ENCODE measurements at places on chromosomes 3 and 15.

GRCh38 chr3:44020143-44020542, 221.5 kb upstream of the TOPAZ1 start:
- no peak for DNase-seq

GRCh38 chr3:51814034-51814433, 35.0 kb upstream of the IQCF6 start:
- no peak for DNase-seq

- peak; percentile 26 for DNase-seq
These were observed 227.8 kb upstream of the CTNNB1 start for GRCh38 chr3:40971191-40972168.

DNA sequence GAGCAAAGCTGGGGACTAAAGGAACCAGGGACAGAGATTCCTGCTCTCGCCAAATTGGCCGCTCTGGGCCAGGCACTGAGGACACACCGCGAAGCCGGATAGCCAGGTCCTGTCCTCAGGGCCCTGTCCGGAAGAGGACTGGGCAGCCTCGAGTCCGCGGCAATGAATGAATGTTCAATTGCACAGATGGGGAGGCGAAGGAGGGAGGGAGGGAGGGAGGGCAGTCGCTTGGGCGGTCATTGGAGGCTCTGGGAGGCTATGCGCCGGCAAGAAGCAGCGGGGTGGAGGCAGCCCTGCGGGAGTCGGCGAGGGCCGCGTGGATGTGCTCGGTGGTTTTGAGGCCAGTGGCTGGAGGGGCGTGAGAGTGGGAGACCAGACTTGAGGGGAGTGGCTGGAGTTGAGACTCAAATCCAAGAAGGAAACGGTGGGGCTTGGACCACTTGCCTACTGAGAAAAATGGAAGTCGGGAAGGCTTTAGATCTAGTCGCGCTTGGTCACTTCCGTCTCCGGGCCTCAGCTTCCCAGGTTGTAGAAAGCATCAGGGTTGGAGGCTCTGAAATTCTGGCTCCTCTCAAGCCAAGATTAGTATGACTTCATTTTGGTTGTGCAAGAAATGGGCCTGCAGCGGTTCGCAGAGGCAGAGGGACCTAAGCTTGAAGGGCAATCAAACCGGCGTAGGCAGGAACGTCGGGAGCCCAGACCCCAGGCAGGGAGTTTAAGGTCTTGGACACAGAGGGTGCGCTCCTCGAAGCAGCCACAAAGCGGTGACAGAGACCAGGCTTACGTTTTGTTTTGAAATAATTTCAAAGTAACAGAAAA, 21.1 kb upstream of the PLXND1 start:
- DNase-seq = peak; percentile 70

DNA sequence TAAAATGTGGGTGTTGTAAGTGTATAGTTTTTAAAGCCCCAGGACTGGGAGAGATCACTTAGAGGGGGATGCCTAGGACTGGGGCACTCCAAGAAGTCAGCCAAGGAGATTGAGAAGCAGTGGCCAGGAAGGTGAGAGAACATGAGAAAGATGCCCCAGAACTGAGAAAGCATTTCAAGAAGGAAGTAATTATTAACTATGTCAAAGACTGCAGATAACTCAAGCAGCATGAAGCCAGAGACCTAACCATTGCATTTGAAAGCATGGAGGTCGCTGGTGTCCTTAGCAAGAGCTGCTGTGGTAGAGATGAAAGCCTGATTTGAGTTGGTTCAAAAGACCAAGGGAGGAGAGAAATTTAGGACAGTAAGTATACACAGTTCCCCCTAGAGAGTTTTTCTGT, 30.6 kb upstream of the SLC2A2 start:
- no peak for DNase-seq

- peak; percentile 40 for DNase-seq
These were observed 107.6 kb downstream of the PEX5L start for GRCh38 chr3:179929091-179929529.

All from stimulated activated CD4-positive, alpha-beta T cell treated with anti-CD3 and anti-CD28 coated beads, Interleukin-4, amount 100 ng/mL, for 24 hours (primary cell).